T-helper 17 cell (primary cell): ENCODE measurements at places on chromosomes 13 and 19. TPM values are rescaled to one million over a fixed set of nuclear protein-coding genes. Genes with fewer than 3 reads are reported as not detected.

The PALM3 gene
- not detected for total RNA-seq

DNA sequence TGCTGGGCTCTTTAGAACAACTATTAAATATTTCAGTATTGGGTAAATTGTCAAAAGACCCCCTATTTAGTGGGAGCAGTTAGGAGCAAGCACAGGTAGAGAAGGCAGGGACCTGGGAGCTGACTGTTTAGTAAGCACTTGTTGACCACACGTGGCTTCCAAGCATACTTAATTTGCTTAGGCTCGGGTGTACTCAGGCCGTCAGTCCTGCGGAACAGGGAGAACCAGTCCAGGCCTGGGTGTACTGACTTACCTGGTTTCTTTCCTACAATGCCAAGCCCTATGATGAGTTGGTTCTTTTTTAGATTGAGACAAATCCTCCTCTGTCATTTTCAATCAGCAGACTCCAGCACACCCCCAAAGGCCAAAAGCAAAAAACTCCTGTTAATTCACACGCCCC lies 90.0 kb downstream of the WDFY2 start:
- H3K27ac ChIP-seq: peak overlapping the region; percentile 32
- no peak for DNase-seq
- no peak overlapping the region for H3K4me3 ChIP-seq
- peaks cover 4% of the 10 kb centered on the region for H3K36me3 ChIP-seq

- DNase-seq: no peak
- peak overlapping the region; percentile 88 for H3K4me3 ChIP-seq
- peak overlapping the region; percentile 69 for H3K27ac ChIP-seq
- peaks cover 24% of the 10 kb centered on the region for H3K4me1 ChIP-seq
- no peaks in the 10 kb centered on the region for H3K27me3 ChIP-seq
These were observed 1.7 kb downstream of the PTOV1 start for GRCh38 chr19:49852631-49853126.

The FOSB gene
- total RNA-seq: 967 TPM

- peaks cover 4% of the 10 kb centered on the region for H3K36me3 ChIP-seq
- DNase-seq: no peak
- H3K27me3 ChIP-seq: peaks cover 34% of the 10 kb centered on the region
- no peak overlapping the region for H3K27ac ChIP-seq
These were observed 426 bp downstream of the KLC3 start for GRCh38 chr19:45340899-45341453.

The ZNF560 gene
- total RNA-seq: not detected

The LYL1 gene
- total RNA-seq: 6.9 TPM

DNA sequence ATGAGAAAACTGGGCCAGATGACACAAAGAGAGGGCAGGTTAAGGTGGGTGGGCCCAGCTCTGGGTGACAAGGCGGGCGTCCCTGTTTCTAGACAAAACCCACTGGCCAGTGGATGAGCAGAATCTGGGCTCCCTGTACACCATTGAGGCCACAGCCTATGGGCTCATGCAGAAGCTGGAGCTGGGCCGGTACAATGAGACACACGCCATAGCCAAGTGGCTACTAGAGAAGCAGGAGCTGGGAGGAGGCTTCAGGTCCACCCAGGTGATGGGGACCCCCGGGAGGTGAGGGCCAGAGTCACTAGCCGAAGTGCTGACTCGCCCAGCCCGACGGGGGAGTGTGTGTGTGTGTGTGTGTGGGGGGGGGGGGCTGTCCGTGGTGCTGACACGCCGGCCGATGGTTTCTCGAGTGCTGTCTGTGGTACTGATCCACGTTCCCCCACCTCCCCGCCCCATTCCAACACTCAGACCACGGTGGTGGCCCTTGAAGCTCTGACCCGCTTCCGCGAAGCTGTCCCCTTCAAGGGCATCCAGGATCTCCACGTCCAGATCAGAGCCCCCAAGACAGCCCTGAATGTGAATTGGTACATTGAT lies 24.3 kb upstream of the SHFL start:
- H3K27me3 ChIP-seq: peaks cover 20% of the 10 kb centered on the region
- H3K36me3 ChIP-seq: no peaks in the 10 kb centered on the region
- no peak overlapping the region for H3K4me3 ChIP-seq
- DNase-seq: no peak
- peaks cover 5% of the 10 kb centered on the region for H3K4me1 ChIP-seq

The SLC10A2 gene
- total RNA-seq: not detected

GRCh38 chr19:6925386-6925785 lies 38.0 kb downstream of the ADGRE1 start:
- H3K4me3 ChIP-seq: no peak overlapping the region
- H3K27ac ChIP-seq: peak overlapping the region; percentile 96
- H3K27me3 ChIP-seq: no peaks in the 10 kb centered on the region
- DNase-seq: no peak
- H3K36me3 ChIP-seq: no peaks in the 10 kb centered on the region

GRCh38 chr13:39144941-39145533 lies 106.8 kb downstream of the NHLRC3 start:
- H3K36me3 ChIP-seq: no peaks in the 10 kb centered on the region
- no peak overlapping the region for H3K4me3 ChIP-seq
- no peak for DNase-seq
- peaks cover 5% of the 10 kb centered on the region for H3K4me1 ChIP-seq

The ZNF442 gene
- 0.97 TPM for total RNA-seq

DNA sequence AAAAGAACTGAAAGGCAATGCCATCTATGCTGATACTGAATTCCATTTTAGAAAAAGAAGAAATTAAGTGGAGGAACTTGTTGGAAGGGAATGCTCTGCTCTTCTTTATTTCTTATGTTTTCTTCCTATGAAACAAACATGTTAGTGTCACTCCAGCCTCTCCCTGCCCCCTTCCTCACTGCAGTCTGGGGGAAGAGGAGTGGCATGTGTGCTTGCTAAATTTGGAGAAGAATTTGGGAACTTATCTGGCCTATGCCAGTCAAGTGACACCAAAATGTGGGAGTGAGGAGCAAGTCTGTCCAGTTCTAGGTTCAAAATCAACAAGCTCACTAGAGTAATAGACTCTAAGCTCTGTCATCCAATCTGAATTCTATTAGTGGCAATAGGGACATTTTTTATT lies 214.6 kb downstream of the RBM26 start:
- H3K36me3 ChIP-seq: no peaks in the 10 kb centered on the region
- peaks cover 30% of the 10 kb centered on the region for H3K4me1 ChIP-seq
- H3K4me3 ChIP-seq: no peak overlapping the region
- H3K27me3 ChIP-seq: peaks cover 6% of the 10 kb centered on the region
- H3K27ac ChIP-seq: no peak overlapping the region

The ZNF284 gene
- 1.6 TPM for total RNA-seq

DNA sequence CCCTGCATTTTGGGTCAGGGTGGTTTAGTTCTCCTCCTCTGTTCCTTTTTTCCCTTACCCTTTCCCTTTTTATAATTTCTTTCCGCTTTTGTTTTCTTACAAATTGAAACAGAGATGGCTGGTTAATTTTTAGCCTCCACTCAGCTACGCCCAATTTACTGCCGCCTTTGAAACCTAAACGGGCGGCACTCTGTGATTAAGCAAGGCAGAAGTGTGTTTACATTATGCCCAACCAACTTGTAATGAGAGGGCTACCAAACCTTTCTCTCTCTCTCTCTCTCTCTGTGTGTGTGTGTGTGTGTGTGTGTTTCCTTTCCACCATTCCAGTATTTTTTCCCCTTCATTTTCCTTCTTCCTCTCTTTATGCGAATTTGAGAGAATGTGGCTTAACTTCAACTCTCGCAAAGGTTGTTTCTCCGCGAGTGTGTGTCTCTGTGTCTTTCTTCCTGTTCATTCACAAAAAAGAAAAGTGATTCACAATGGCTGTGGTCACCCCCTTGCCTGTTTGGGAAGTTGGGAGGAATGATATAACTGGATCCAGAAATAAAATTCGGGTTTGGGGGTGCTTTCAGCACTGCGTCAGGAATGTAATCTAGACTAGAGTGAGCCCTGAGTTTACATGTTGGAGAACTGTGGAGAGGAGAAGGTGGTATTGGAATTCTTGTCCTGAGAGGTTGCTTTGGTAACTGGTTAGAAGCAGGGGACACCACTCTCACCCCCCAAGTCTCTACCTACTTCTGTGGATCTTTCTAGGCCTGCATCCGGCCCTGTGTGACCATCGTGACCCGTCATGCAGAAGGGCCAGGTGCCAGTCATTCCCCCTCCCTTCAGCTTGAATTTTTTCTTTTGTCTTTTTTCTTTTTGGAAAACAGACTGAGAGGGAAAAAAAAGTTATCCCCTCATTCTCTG lies 31.4 kb downstream of the NFIX start:
- DNase-seq: no peak
- no peak overlapping the region for H3K4me3 ChIP-seq
- peaks cover 21% of the 10 kb centered on the region for H3K4me1 ChIP-seq
- peaks cover 55% of the 10 kb centered on the region for H3K27me3 ChIP-seq
- peaks cover 10% of the 10 kb centered on the region for H3K36me3 ChIP-seq
- H3K27ac ChIP-seq: no peak overlapping the region

DNA sequence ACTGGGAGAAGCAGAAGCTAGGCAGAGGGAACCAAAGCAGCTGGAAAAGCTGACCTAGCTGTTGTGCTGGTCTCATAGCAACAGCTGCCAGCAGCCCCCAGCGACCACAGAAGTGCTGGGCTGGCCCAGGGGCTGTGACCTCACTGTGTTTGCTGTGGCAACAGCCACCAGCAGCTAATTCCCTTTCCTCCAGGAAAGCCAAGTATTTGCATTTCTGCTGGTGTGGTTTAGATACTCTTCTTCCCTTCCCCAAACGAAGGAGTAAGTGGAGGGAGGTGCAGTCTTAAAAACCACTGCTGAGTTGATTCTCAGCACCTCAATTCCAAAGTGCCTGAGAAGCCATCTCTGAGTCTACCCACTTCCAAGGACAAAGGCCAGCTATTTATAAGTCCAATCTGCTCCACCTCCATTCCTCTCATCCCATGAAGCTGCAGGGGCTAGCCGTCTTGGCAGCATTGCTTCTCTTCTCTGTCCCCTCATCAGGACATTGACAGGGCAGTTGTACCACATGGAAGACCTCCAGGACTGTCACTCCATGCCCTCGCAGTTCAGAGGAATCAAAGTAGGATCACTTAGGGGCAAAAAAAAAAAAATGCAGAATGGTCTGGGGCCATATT lies 11.5 kb upstream of the CCDC97 start:
- peaks cover 73% of the 10 kb centered on the region for H3K4me1 ChIP-seq
- H3K4me3 ChIP-seq: peak overlapping the region; percentile 77
- no peak for DNase-seq
- H3K36me3 ChIP-seq: peaks cover 13% of the 10 kb centered on the region
- no peaks in the 10 kb centered on the region for H3K27me3 ChIP-seq

DNA sequence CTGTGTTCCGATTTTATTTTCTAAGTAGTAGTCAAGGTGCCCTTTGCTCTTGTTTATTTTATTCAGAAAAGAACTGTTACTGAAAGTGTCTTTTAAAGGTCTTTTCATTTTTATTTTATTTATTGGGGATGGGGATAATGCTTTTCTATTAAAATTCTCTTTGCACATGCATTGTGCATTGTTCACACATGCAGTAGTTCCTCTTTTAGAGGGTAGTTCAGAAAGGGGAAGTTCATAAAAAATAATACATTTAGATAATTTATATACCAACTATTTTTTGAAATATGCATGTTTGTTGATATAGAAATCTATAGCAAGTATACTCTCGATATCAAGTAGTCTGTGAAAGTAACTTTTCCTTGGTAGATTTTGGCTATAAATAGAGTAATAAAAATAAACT lies 3.5 kb downstream of the GPC5 start:
- H3K27me3 ChIP-seq: peaks cover 23% of the 10 kb centered on the region
- H3K27ac ChIP-seq: no peak overlapping the region
- peaks cover 12% of the 10 kb centered on the region for H3K4me1 ChIP-seq
- no peaks in the 10 kb centered on the region for H3K36me3 ChIP-seq
- no peak overlapping the region for H3K4me3 ChIP-seq

- no peak overlapping the region for H3K27ac ChIP-seq
- H3K4me3 ChIP-seq: no peak overlapping the region
- no peak for DNase-seq
- no peaks in the 10 kb centered on the region for H3K36me3 ChIP-seq
These were observed 683.5 kb downstream of the LIG4 start for GRCh38 chr13:107531816-107532215.

DNA sequence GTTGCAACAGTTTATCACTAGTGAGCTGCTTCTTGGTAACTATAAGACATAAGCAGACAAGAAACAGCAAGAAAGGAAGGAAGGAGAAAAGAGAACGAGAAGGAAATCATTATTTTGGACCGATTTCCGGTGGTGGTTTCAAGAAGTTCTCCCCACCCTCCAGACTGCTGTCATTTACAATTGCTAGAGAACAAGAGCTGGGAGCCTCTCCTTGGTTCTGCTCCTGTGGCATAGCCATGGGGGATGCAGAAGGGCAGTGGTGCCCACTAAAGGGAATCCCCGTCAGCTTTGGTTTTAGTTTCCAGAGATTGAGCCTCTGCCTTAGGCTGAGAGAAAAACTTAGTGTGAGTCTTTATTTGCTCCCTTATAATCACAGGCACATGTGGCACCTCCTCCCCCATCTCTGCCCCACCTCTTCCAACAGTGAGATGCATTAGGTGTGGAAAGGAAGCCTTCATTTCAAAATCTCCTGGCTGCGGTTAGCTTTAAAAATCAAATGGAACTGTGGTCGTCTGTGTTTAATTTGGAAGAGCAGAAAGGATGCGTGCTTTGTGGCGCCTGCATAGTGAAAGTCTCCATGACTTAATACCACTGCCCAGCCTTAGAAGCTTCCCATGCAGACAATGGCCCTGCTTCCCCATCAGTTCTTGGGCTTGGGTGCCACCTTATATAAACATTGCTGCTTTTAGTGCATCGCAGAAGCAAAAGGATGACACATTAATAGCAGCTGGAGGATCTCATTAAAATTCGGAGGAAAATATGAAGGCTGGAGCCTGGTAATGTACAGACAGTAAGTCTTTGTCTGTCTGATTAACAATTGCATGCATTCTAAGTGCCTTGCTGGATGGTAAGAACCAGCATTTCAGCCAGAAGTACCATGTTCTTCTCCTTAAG lies 25.0 kb downstream of the LRCH1 start:
- H3K4me1 ChIP-seq: peaks cover 45% of the 10 kb centered on the region
- H3K27me3 ChIP-seq: no peaks in the 10 kb centered on the region
- peak overlapping the region; percentile 58 for H3K4me3 ChIP-seq
- H3K27ac ChIP-seq: peak overlapping the region; percentile 54
- H3K36me3 ChIP-seq: peaks cover 2% of the 10 kb centered on the region
- no peak for DNase-seq

DNA sequence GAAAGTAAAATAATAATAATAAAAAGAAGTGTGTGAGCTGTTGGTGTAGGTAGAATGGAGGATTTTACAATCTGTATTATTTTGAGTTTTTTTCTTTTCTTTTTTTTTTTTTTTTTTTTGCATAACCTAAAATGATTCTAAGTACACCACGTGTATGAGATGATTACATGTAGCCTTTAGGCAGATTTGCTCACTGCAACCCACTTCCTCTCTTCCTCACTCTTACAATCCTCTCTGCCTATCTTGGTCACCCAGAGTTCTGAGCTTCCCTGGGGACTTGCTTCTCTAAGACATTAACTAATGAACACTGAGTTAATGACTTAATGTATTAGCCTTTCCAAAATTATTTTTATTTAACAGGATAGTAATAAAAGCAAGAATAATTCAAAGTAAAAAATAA lies 1169.6 kb downstream of the EFNB2 start:
- no peak overlapping the region for H3K27ac ChIP-seq
- peaks cover 11% of the 10 kb centered on the region for H3K27me3 ChIP-seq
- no peaks in the 10 kb centered on the region for H3K4me1 ChIP-seq
- H3K36me3 ChIP-seq: no peaks in the 10 kb centered on the region
- DNase-seq: no peak

GRCh38 chr13:50446611-50447010 lies 396.9 kb downstream of the DLEU7 start:
- no peak overlapping the region for H3K4me3 ChIP-seq
- no peaks in the 10 kb centered on the region for H3K27me3 ChIP-seq
- H3K27ac ChIP-seq: no peak overlapping the region
- peaks cover 16% of the 10 kb centered on the region for H3K4me1 ChIP-seq

- H3K27me3 ChIP-seq: no peaks in the 10 kb centered on the region
- H3K27ac ChIP-seq: peak overlapping the region; percentile 69
- H3K4me1 ChIP-seq: peaks cover 2% of the 10 kb centered on the region
- no peak overlapping the region for H3K4me3 ChIP-seq
These were observed 24.2 kb downstream of the UHRF1 start for GRCh38 chr19:4933528-4933927.
